ENCODE measurements at places on chromosomes 11 and 22.

DNA sequence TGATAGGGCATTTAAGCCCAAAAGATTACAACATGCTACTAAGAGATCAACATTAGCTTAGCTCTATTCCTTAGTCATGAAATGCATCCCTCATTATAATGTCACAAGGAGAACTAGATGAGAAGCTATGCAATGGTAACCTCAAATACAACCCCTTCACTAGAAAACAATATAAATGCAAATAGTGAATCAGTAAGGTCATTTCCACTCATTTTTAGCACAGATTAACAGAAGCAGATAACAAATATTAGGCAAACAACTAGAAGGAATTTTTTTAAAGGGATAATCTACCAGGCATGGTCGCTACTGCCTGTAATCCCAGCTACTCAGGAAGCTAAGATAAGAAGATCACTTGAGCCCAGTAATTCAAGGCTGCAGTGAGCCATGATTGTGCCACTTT is 28.2 kb downstream of the SIK3 start:
- DNase-seq, result no peak

GRCh38 chr11:80297858-80298632 is 857.2 kb upstream of the TENM4 start:
- no peak for DNase-seq

DNA sequence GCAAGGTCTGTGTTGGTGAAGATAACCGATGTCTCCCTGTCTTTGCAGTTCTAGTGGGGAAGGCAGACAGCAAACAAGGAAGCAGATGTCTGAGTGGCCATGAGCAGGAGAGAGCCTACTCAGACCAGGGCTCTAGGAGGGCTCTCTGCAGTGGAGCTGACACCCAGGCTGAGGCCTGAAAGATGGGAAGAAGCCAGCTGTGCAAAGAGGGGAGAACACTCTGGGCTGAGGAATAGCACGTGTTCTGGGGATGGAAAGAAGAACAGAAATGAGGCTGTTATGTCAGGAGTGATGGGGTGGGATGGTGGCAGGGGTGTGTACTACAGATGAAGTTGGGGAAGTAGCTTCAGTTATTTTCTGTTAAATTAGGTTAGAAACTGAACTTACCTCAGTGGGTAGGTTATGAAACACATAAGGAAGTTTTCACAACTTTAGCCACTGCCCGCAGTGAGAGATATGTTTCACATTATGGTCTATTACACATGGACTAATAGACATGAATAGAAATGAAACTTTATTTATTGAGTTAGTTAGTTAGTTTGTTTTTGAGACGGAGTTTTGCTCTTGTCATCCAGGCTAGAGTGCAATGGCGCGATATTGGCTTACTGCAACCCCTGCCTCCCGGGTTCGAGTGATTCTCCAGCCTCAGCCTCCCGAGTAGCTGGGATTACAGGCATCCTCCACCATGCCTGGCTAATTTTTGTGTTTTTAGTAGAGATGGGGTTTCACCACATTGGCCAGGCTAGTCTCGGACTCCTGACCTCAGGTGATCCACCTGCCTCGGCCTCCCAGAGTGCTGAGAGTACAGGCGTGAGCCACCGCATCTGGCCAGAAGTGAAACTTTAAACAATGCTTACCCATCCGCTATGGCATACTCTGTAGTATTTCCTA is 7.8 kb downstream of the DCPS start:
- DNase-seq, result no peak

- DNase-seq, result no peak
These were observed 7.9 kb downstream of the TIGD3 start for GRCh38 chr11:65362320-65362931.

- DNase-seq, result peak; percentile 46
These were observed 52.8 kb upstream of the TENM4 start for GRCh38 chr11:79493555-79494171.

DNA sequence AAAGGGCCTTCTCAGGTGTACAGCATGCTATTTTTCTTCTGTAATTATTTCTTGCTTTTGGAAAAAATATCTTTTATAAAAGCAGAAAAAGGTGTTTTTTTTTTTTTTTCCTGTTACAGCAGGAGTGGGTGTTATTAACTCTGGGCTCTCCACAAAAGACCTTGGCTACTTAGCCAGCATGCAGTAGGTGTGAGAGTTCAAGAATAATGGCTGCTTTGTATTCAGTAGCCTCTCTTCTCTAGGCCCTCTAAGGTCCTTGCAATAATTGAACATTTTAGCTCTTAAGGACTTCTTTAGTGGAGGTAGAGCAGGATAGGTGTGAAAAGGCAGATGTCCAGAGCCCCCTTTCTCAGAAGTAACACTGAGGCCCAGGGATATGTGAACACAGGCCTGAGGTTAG is 3.4 kb downstream of the ELF5 start:
- no peak for DNase-seq

GRCh38 chr11:46912526-46913150 is 5.7 kb downstream of the LRP4 start:
- no peak for DNase-seq

DNA sequence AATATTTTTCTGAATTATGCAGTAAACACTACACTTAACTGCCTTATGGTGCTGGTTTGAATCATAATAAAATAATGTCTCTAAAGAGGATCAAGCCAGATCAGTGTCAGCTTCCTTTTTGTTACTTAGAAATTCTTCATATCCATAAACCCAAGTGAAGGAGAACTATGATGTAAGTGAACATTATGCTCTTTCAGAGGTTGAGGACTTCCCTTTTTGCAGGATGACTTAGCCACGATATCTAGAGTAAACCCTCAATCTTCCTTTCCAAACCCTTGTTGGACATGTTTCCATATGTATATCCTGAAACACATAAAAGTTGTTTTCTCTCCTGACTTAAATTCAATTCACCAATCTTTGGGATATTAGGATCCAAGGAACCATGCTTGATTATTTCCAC is 19.1 kb downstream of the OR8D1 start:
- no peak for DNase-seq

GRCh38 chr11:69131644-69132300 is 24.0 kb upstream of the SMIM38 start:
- DNase-seq, result no peak

DNA sequence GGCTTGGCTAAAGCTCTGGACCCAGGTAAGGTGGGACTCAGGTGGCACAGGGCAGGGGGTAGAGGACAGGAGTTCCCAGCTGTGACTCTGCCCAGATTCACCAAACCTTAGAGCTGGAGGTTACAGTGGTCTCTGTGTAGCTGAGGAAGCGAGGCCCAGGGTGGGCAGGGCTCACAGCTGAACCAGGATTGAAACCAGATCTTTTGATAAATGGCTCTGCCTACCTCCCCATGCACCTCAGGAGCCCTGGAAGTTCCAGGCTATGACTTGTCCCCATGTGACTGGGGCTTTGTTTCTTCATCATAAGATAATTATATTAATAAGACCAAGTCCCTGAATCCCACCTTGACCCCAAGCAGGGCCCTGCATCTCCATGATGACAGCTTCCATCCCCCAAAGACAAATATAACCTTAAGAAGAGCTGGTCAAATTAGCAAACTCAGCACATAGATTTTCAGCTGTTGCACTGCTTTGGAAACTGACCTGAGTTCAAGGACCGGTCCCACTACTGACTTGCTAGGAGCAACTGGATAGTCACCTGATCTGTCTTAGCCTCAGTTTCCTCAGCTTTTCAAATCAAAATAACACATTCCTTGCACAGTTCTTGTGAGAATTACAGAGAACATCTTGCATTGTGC is 21.3 kb upstream of the TSKU start:
- no peak for DNase-seq
